RCC 7860 (cell line): ENCODE measurements at places on chromosomes 12 and 14.
A peak's percentile ranks its signal among the peaks of the same experiment; 100 is the strongest.

DNA sequence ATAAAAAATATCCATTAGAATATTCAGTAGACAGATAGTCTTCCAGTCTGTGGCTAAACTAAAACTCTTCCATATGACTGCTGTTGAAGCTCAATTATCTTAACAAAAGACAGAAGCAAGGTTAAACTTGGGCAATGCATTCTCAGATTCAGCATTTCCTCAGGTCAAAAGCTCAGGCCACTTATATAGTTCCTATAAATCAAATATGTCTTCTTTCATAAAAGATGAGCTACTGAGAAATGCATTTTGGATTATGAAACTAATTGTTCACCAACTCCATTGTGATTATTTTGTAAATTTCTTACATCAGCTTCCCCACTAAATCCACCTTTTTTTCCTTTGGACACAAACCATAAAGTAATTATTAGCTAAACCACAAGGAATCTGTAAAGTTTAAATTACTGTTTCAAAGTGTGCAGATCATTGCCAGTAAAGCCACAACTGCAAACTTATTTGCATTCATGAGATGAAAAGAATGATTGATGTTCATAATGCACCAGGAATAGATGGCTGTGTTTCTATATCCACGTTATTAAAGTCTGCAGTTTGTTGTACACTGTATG is 224.4 kb downstream of the FBXL14 start:
- no peak for DNase-seq

DNA sequence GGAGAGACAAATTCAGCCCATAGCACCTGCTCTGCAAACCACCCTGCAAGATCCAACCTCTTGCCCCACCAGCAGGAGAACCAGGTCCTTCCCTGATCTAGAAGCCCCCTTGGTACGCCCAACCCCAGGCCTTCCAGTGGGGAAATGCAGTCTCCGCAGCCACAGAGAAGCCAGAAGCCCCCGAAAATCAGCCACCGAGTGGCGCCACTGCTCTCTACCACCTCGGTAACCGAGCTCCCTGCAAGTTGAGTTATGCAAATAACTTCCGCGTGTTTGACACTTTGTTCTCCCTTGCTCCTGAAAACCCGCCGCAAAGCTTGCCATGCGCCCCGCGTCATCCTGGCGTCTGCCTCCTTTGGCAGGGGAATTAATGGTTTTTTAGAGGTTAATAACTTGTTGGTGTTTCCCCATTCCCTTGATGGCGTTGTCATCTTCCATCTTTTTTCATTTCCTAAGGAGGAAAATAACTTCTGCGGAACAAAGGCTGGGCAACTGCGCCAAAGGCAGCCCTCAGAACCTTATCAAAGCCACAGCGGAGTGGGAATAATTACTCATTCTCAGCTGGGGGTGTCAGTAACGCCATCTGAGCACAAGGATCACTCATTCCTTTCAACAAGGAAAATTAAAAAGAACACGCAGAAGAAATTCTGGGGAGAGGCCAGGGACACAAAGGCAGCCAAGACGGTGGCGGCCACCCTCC is 60.4 kb downstream of the FZD10 start:
- DNase-seq = no peak

GRCh38 chr12:132506328-132507160 is 16.6 kb downstream of the FBRSL1 start:
- no peak for DNase-seq

DNA sequence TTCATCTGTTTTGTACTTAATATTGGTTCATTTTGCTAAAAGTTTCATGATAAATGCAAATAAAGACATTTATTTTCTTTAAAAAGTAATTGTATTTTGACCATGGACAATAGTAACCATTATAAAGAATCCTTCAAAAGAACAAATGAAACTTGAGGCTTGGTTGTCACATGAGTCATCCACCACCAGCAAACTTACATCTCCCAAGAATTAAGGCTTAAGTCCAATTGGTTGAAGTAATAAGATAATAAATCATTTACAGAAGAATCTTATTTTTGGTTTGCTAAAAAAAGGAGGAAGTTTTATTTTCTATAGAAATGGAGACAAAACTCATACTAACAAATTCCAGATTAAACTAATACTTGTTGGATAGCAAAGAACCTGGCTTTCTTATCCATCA is 84.8 kb upstream of the KITLG start:
- DNase-seq = peak; percentile 23

DNA sequence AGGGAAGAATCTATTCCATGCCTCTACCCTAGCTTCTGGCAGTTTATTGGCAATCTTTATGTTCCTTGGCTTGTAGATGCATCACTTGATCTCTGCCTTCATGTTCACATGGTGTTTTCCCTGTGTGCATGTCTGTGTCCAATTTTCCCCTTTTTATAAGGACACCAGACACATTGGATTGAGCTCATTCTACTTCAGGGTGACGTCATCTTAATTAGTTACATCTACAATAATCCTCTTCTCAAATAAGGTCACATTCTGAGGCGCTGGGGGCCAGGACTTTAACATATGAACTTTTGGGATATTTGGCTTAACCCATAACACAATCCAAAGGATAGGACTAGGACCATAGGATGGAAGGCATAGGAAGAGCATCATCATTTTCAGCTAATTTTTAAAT is 101.4 kb downstream of the KCNMB4 start:
- DNase-seq = no peak

DNA sequence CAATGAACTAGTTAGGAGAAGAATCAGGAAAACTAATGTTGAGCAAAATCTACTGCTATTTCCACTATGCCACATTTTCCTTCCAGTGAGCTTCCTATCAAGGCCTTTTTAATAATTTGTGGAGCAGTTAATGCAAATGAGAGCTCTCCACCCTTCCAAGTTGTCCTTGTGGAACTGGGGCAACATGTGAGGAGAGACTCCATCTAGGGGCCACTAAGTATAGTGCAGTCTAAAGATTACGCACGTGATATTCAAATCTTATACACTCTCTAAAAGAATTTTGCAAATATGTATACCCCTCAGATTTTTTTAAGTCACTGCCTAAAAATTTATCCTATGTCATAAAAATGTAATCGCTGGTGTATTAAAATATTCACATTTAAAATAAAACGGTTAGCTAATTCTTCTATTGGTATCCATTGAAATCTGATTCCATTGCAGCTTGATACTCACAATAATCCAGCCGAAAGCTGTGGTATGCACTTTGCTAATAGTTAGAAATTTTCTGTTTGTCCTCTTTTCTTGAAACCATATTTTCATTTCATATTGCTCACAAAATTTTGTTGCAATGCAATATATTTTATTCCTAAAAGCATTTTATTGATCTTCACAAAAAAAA is 100.1 kb downstream of the PAH start:
- peak; percentile 8 for DNase-seq

- DNase-seq = no peak
Observed at GRCh38 chr14:67432050-67432564, 20.1 kb upstream of the PLEK2 start.

DNA sequence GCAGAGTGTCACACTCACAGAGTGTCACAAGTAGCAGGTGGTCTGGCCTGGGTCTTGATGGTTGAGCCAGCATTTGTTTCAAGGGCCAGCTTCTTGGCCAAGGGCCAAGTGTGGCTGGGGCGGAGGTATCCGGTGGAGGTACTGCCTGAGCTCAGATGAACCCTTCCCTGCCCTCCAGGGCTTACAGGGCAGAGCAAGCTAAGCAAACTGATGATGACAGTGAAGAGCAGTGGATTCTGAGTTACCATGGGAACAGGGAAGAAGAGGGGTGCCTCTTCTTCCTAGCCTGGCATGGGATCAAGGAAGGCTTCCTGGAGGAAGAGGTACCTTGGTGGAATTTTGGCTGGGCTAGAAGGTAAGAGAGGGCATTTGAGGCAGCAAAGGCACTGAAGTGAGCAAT is 35.7 kb downstream of the MVK start:
- no peak for DNase-seq

DNA sequence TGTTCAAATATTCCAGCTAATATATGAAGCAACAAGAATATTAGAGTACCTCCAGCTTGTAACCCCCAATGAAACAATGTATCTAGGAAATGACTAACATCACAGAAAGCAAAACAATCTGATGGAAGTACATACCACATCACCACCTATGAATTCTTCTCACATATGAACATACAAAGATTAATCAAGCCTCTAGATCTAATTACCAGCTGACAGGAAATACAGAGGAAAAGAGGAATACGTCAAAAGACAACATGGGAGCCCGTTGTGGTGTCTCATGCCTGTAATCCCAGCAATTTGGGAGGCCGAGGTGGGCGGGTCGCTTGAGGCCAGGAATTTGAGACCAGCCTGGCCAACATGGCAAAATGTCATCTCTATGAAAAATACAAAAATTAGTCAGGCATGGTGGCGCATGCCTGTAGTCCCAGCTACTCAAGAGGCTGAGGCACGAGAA is 7.5 kb downstream of the NEDD8 start:
- DNase-seq = no peak

DNA sequence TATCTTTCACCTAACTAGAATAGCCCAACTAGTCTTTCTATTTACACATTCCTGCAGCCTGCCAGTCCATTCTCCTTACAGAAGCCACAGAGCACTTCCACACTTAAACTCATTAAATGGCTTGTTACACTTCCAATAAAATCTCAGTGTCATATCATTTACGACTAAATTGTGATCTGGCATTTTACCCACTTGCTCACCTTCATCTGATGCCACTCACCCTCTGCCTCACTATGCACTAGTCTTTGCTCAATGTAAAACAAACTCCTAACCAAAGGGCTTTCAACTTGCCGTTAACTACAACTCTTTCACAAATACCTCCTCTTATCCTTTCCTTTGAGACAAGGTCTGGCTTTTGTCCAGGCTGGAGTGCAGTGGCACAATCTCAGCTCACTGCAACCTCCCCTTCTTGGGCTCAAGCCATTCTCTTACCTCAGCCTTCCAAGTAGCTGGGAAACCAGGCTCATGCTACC is 24.1 kb downstream of the YAF2 start:
- DNase-seq = no peak

DNA sequence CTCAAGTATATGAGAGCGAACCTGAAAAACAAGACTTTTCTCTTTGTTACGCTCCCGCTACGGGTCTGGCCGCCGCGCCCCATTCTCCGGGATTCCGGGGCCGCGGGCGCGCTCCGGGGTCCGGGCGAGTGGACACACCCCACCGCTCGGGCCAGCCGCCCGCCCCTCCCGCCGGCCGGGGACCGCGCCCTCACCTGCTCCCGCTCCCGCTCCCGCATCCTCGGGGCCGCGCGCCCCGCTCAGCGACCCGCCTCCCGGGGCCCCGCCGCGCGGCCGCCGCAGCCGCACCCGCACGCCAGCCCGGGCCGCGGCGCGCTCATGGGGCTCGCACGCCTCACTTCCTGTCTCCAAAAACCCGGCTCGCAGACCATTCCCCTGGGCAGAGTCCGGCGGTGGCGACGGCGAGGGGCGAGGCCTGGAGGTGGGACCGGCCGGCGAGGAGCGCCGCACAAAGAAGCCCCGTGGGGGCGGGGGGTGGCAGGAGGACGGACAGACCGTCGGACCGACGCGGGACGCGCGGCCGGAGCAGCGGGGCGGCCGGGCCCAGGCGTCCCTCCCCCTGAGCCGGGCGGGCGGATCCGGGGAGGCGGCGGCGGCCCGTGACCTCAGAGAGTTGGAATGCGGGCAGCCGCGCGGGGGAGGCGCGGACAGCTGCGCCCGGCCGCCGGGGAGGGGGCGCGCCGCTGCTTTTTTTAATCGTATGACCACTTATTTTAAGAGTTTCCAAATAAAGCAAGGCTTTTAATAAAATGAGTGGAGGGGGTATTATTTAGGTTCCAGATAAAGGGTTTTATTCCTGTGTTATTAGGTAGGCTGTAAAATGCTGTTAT is at the start of gene PTPN21:
Gene PTPN21, minus strand, starts transcription at position 551 of the 830 bp plus-strand sequence. CDS start 4,590 bp downstream, outside the sequence.
- DNase-seq = peak; percentile 36

GRCh38 chr12:89663577-89664357 is 44.9 kb downstream of the ATP2B1 start:
- DNase-seq = no peak
